NAMALWA (cell line): ENCODE measurements at places on chromosomes 6 and 20.

- DNase-seq = no peak
Measured at GRCh38 chr6:128516514-128516898, 3.9 kb downstream of the PTPRK start.

GRCh38 chr20:40294747-40295146 is 394.3 kb downstream of the MAFB start:
- DNase-seq = no peak

- DNase-seq = no peak
Measured at GRCh38 chr6:170480050-170480692, 72.9 kb downstream of the PSMB1 start.

- DNase-seq = no peak
Measured at GRCh38 chr6:94401311-94401710, 982.0 kb upstream of the EPHA7 start.

GRCh38 chr6:66961191-66961590 is 1254.2 kb upstream of the EYS start:
- DNase-seq = no peak

GRCh38 chr6:24990236-24990845 is 54.6 kb upstream of the RIPOR2 start:
- DNase-seq = no peak

DNA sequence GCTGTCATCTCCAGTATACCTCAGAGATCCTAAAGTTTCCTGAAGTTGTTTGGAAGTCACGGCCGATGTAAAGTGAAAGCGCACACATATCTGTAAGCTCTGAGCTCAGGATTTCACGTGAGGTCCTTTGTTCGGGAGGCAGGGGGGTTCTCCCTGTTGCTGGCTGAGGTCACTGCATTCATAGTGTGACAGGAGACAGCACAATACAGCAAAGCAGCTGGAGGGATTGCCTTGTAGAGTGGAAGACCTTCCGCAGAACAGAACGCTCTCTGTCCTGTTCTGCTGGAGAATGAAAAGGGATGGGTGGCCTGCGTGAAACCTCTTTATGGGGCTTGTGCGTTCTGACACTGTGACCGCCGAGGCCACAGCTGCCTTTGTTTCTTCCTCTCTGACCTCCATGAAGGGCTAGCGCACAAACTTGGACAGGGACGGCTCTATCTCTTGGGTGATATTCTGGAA is 13.4 kb upstream of the SERPINB1 start:
- DNase-seq = no peak

- DNase-seq = peak; percentile 85
Measured at GRCh38 chr20:49888212-49889000, 26.9 kb downstream of the SPATA2 start.

DNA sequence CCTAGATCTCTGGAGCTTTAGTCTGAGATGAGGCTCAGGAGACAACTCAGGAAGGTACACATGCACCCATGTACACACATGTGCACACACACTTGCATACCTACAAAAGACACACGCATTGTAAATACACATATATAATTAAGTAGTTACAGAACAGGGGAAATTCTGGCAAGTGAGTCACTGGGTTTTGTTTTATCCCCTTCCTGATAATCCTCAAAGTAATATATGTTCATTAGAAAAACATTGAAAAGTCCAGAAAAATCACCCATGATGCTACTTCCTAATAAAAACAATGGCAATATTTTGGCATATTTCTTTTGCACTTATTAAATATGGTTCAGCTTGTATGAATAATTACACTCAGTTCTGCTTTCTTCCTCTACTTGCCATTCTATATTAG is 115.3 kb upstream of the ECI2 start:
- DNase-seq = no peak

- no peak for DNase-seq
Measured at GRCh38 chr6:66861007-66861541, 1154.0 kb upstream of the EYS start.

DNA sequence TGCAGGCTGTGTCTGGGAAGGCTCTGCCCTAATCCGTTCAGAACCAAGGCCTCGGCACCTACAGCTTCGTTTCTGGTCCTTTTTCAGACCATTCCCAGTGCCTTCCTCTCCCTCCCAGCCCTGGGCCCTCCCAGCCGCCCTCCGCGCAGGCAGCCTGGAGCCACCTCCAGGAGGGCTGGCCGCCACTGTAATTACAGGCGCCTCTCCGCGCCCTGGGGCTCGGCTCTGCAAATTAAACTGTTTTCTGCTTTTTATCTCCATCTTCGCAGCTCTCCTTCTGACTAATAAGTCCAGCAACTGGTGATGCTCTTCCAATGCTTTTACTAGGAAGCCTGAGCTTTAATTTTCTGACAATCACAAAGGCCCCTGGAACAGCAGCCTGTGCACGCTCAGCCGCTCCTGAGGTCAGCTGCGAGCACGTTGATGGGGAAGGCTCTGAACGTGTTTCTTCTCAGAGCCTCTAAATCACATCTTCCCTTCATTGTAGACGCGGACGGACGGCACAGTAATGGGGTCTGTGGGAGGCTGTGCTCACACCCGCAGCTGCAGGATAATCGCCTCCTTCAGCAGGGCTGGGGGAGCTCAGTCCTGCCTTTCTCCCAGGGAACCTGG is 194.6 kb downstream of the DLL1 start:
- DNase-seq = no peak

GRCh38 chr6:159913862-159914564 is 23.2 kb downstream of the MAS1 start:
- no peak for DNase-seq

- DNase-seq = no peak
Measured at GRCh38 chr6:499617-500016, 108.1 kb downstream of the IRF4 start.

DNA sequence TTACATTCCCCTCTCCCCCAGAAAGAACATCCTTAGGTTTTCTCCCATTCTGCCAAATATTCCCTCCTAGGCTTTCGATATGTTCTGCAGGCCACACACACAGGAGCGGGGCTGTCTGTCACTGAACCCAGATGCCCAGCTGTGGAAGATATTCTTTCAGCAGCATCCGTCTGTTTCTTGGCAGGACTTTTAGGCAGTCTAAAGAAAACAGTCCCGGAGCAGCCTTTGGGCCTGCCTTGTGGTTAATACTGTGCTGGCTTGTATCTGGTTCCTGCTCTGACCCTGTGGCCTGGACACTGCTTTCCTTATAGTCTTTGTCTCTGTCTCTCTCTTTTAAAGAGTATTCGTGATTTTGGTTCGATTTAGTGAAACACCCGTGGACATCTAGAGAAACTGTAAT is 94.6 kb upstream of the SUPT3H start:
- DNase-seq = no peak

DNA sequence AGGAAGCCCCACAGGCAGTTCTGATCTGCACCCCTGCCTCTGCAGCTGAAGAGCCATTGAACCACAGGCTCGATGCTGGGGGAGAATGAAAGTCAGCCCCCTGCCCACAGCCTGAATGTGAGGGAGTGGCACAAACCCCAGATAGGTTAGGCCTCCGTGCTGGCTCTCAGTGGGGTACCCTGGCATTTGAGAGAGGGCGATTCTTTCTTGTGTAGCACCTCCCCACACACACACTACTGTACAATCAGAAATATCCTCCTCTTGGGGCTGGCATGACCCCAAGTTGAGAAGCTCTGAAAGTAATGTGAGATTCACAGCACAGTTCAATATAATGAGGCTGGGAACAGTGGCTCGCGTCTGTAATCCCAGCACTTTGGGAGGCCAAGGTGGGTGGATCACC is 17.9 kb downstream of the TTBK1 start:
- no peak for DNase-seq

DNA sequence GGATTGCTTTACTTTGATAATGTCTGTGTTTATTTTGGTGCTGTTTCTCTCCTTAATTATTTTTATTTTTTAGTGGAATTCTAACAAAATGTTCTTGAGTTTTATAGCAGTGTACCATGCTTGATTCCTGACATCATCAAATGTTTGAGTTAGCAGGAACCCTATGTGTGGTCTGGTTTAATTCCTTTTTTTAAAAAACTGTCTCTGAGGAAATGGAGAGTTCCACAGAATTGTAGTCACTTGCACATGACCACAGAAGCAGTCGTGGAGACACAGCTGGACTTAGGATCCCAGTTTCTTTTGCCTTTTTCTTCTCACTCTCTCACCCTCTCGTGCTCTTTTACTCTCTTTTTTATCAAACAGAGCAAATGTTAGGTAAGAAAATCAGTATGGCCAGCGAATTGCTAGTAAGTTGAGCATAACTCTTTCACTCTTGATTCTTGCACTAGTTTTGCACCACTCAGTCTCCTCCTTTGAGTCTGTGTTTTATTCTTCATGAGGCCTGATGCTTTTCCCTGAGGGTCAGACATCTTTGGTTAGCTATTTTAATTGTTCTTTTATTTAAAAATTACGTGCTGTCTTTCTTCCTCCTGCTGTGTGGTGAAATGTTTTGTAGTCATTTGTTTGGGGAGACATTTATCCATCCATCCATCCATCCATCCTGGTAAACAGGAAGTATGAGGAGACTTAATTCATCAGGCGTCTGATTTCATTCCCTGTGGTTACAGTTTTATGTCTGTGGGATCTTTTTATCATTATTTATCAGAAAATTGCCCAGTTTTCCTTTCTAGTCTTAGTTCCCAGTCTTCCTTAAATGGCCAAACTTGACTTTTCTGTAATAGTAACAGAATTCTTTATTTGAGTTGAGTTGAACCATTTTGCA is 83.0 kb downstream of the SCAF8 start:
- no peak for DNase-seq

GRCh38 chr20:37438464-37439222 is 82.4 kb upstream of the NNAT start:
- DNase-seq = no peak

DNA sequence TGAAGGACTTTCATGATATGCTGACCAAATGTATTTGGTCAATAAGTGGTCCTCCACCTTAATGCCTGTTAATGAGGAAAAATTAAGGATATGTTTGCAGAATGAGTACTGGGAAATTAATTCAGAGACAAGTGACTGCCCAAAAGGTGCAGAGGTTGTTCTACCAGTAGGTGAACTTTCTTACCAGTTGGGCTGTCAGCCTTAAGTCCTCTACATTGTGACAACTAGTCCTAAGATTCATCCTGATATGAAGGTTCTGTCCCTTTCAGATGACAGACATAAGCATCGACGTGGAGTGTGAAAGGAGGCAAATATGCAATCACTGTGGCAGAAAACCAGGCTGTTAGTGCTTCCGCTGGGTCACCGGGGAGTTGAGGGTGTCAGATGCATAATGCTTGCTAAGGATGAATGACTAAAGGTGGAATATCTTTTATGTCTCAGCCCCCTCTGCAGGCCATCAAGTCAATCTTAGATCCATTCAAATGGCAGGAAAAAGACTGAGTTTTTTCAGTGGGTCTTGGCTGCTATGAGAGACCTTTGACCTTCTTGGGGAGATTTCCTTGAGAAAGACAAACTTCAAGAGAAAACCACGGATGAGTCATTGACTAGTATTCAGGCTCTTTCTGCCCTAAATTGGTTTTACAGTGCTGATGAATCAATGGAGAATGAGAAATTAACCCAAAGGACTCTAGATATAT is 226.0 kb downstream of the TPBG start:
- DNase-seq = peak; percentile 25

GRCh38 chr20:32804022-32804715 is 15.6 kb upstream of the MAPRE1 start:
- no peak for DNase-seq

- no peak for DNase-seq
Measured at GRCh38 chr6:146850981-146851380, 252.2 kb downstream of the ADGB start.

GRCh38 chr20:37711001-37711400 is 17.2 kb downstream of the CTNNBL1 start:
- DNase-seq = no peak

- no peak for DNase-seq
Measured at GRCh38 chr20:11376420-11376819, 541.3 kb upstream of the BTBD3 start.

DNA sequence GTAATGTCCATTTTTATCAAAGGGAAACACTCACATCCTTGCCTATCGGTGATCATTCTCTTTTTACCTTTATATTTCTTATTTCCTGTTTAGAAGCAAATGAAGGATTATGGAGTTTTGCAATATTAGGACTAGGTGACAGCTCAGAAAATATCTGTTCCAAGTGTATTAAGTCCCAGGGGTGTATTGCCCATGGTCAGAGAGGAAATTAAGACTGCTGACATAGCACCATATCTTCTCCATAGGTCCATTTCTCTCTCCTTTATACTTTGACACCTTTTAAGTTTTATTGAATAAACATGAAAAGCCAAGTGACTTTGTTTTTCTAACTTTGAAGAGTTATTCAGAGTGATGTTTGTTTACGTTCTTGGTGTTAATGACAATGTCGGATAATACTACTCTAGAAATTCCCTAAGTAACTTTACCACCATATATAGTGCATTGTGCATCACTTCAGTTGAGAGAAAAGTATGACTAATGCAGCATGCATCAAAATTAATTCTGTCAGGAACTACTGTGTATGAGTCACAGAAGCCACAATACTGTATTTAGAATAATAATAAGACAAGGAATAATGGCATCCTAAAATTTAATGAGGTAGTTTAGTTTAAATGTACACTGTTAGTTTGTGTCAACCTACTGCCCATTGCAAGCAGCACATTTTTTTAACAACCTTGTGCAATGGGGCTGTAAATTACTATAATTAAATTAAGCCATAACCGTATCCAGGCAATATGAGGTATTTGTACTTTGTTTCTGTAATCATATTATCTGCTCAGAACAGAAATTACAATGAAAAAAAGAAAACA is 474.4 kb upstream of the RNF217 start:
- no peak for DNase-seq

GRCh38 chr6:18503593-18504231 is 116.6 kb downstream of the RNF144B start:
- DNase-seq = peak; percentile 78

DNA sequence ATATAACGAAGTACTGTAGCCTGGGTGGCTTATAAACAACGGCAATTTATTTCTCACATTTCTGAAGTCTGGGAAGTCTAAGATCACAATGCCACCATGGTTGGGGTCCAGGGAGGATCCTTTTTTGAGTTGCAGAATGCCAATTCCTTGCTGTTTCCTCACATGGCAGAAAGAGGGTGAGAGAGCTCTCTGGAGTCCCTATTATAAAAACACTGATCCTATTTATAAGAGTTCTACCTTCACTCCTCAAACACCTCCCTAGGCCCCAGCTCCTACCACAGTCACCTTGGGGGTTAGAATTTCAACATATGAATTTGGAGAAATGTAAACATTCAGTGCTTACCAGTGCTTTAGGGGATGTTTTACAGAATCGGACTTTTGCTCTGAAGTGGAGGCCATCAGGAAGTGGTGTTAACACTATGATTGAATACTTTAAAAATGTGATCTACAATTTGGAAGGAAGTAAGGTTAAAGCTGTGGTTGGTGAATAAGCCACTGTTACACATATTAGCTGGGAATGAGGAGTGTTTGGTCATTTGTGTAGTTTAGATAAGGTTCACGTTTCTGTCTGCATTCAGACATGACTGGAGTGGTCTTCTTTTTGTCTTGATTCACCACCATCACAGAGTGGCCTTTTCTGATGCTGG is 79.9 kb upstream of the SPTLC3 start:
- no peak for DNase-seq

- no peak for DNase-seq
Measured at GRCh38 chr6:87820343-87820984, 118.4 kb upstream of the AKIRIN2 start.
